ENCODE measurements at places on chromosomes 7 and 10. TPM values are rescaled to one million over a fixed set of nuclear protein-coding genes. Genes with fewer than 3 reads are reported as not detected.

GRCh38 chr10:21495002-21495751, 30.3 kb downstream of the SKIDA1 start:
- H3K36me3 ChIP-seq = no peaks in the 10 kb centered on the region
- peak overlapping the region; percentile 66 for H3K4me3 ChIP-seq
- H3K4me1 ChIP-seq = peaks cover 25% of the 10 kb centered on the region

- H3K27ac ChIP-seq = no peak overlapping the region
- no peak for DNase-seq
- no peaks in the 10 kb centered on the region for H3K27me3 ChIP-seq
Observed at GRCh38 chr10:129881641-129882040, 82.4 kb downstream of the EBF3 start.

The ARMS2 gene
- total RNA-seq = not detected

GRCh38 chr7:80832006-80832405, 86.8 kb downstream of the SEMA3C start:
- H3K27me3 ChIP-seq = no peaks in the 10 kb centered on the region
- peaks cover 12% of the 10 kb centered on the region for H3K4me1 ChIP-seq
- no peaks in the 10 kb centered on the region for H3K36me3 ChIP-seq
- H3K27ac ChIP-seq = no peak overlapping the region
- no peak for DNase-seq

The ARHGAP22 gene
- total RNA-seq = 1.9 TPM

DNA sequence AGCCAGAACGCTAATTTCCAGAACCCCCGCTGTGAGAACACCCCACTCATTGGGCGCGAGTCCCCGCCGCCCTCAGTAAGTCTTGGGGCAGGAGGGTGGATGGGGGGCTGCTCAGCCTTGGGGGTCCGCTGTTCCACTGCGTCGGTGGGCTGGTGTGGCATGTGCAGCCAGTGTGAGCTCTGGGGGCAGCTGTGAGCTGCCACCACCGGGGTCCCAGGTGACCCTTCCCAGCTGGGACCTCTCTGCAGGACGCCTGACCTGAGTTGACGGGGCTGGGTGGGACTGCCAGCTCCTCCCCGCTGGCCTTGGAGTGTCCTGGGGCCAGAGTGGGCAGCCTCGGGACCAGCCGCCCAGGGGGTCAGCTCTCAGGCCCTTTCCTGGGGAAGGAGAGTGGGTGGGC, 27.2 kb downstream of the TTYH3 start:
- H3K4me3 ChIP-seq = no peak overlapping the region
- DNase-seq = no peak
- no peaks in the 10 kb centered on the region for H3K4me1 ChIP-seq
- peaks cover 59% of the 10 kb centered on the region for H3K36me3 ChIP-seq

- no peak overlapping the region for H3K27ac ChIP-seq
- H3K27me3 ChIP-seq = no peaks in the 10 kb centered on the region
- H3K4me1 ChIP-seq = no peaks in the 10 kb centered on the region
- H3K36me3 ChIP-seq = no peaks in the 10 kb centered on the region
- no peak for DNase-seq
- H3K4me3 ChIP-seq = no peak overlapping the region
Observed at GRCh38 chr10:11447586-11447985, 163.9 kb downstream of the USP6NL start.

- no peaks in the 10 kb centered on the region for H3K36me3 ChIP-seq
- no peak overlapping the region for H3K27ac ChIP-seq
- H3K4me3 ChIP-seq = no peak overlapping the region
- peak; percentile 78 for DNase-seq
- H3K4me1 ChIP-seq = no peaks in the 10 kb centered on the region
- no peaks in the 10 kb centered on the region for H3K27me3 ChIP-seq
Observed at GRCh38 chr7:8418629-8419245, 14.7 kb upstream of the NXPH1 start.

DNA sequence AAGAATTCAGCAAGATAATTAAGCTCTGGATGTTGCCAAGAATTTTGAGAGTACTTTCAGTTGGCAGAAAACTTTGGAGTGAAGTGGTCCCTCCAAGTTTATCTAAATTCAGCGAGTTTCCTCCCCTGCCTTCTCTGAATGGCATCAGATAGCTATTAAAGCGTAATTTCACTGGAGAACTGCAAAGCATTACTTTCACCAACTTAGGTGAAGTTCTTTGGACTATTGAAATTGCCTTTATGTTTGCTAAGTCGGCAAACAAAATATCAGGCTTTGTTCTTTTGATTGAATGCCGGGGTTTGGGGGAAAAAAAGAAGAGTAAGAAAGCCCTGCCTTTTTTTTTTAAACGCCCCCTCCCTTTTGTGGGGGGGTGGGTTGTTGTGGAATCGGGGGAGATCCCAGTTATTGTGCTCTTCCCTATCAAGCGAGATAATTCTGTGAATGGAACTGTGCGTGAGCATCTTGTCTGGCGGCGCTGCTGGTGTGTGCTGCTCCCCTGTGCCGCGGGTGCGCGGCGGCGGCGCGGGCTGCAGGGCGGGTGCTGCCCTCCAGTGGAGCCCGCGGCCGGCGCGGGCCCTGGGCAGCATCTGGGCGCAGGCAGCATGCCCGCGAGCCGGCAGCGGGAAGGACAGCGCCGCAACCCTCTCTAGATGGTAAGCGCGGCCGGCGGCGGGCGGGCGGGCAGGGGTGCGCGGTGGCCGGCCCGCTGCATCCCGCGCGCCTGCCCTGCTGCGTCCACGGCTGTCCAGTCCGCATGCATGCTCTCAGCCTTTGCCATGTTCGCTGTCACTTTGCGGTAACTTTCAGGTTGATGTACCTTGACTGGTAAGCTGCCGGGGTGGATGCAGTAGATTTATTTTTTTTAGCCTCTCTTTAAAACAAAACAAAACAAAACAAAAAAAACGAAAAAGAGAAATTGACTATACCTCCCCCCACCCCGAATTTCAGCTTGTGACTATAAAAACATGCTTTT, 176.5 kb downstream of the TCF7L2 start:
- DNase-seq = peak; percentile 71
- no peaks in the 10 kb centered on the region for H3K36me3 ChIP-seq
- H3K4me3 ChIP-seq = peak overlapping the region; percentile 36
- H3K27me3 ChIP-seq = no peaks in the 10 kb centered on the region

- H3K4me3 ChIP-seq = no peak overlapping the region
- H3K27me3 ChIP-seq = no peaks in the 10 kb centered on the region
- H3K4me1 ChIP-seq = no peaks in the 10 kb centered on the region
- DNase-seq = no peak
- H3K27ac ChIP-seq = no peak overlapping the region
- H3K36me3 ChIP-seq = no peaks in the 10 kb centered on the region
Observed at GRCh38 chr10:55410415-55410885, 609.4 kb upstream of the PCDH15 start.

- peaks cover 2% of the 10 kb centered on the region for H3K4me1 ChIP-seq
- no peak for DNase-seq
- H3K27me3 ChIP-seq = no peaks in the 10 kb centered on the region
- no peak overlapping the region for H3K4me3 ChIP-seq
- no peaks in the 10 kb centered on the region for H3K36me3 ChIP-seq
- no peak overlapping the region for H3K27ac ChIP-seq
Observed at GRCh38 chr7:157395206-157395605, 58.4 kb downstream of the DNAJB6 start.

DNA sequence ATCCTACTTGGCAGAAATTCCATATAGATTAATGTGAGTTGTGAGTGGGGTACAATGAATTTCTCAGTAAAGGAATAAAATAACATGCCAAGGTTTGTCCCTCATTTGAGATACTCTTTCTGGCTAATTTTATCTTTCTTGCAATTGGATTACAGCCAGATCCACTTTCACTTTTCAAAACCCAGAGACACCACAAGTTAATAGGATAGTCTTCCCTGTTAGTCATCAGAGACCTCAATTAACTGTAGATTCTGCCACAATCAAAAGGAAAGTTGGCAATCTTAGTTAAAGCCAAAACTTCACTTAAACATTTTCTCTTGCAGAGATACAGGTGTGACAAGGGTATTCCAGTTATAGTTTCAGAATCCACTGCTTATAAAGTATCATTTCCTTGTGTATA, 91.4 kb upstream of the PHYHIPL start:
- H3K27me3 ChIP-seq = no peaks in the 10 kb centered on the region
- DNase-seq = no peak
- no peaks in the 10 kb centered on the region for H3K4me1 ChIP-seq

GRCh38 chr7:120079704-120080103, 193.3 kb upstream of the KCND2 start:
- H3K4me3 ChIP-seq = no peak overlapping the region
- no peaks in the 10 kb centered on the region for H3K27me3 ChIP-seq
- no peak for DNase-seq
- no peaks in the 10 kb centered on the region for H3K36me3 ChIP-seq
- no peak overlapping the region for H3K27ac ChIP-seq
- H3K4me1 ChIP-seq = no peaks in the 10 kb centered on the region

DNA sequence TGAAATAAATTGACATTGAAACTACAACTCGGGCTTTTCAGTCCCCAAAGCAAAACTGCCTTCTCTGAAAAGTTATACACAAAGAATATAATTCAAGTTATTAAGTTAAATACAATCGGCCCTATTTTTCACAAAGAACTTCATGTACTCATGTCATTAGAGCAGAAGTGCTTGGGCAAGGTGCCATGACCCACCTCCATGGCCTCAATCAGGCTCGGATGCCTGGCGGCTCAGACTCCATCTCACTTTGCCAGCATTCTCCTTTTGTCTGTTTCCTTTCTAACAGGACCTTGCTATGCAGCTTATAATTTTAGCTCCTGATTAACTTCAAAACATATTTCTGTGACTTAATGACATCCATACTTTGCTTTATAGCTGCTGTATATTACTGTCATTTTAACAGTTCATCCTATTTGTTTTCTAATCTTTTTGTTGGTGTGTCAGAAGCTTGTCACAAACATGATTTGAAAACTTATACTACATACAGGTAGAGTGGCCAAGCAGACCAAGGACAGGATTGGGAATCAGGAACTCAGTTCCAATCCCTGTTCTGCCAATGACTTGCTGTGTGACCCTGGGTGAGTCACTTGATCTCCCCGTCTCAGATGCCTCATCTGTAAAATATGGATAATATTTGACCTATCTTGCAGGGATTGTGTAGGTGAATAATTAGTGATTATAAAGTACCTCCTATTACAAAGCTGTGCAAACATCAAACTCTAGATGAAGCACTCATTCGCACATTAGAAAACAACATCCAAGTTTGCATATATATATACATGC, 60.8 kb upstream of the ITGA8 start:
- H3K4me3 ChIP-seq = no peak overlapping the region
- H3K27ac ChIP-seq = no peak overlapping the region
- no peaks in the 10 kb centered on the region for H3K4me1 ChIP-seq
- no peak for DNase-seq
- no peaks in the 10 kb centered on the region for H3K27me3 ChIP-seq
- H3K36me3 ChIP-seq = peaks cover 47% of the 10 kb centered on the region

- H3K36me3 ChIP-seq = no peaks in the 10 kb centered on the region
- no peaks in the 10 kb centered on the region for H3K4me1 ChIP-seq
- no peak overlapping the region for H3K4me3 ChIP-seq
- DNase-seq = no peak
- H3K27ac ChIP-seq = no peak overlapping the region
Observed at GRCh38 chr7:83366629-83367028, 203.9 kb upstream of the PCLO start.

DNA sequence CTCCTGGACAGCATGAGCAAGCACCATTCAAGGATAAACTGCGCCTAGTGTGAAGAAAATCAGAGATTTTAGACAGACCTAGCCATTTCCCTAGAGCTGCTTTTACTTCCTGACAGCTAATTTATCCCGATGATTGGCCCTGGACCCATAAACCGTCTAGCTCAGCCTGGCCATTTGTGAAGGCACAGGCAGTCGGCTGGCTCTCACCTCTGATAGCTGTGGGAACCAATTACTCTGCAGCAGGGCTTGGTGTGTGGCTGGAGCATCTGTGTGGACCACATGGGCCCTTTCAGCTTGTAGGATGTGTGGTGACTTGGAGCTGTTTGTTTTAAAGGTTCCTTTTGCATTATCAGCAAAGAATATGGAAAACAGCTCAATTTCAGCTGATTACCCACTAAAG, 111.1 kb upstream of the NPY start:
- H3K27me3 ChIP-seq = no peaks in the 10 kb centered on the region
- no peak overlapping the region for H3K27ac ChIP-seq
- no peak overlapping the region for H3K4me3 ChIP-seq
- H3K4me1 ChIP-seq = no peaks in the 10 kb centered on the region

DNA sequence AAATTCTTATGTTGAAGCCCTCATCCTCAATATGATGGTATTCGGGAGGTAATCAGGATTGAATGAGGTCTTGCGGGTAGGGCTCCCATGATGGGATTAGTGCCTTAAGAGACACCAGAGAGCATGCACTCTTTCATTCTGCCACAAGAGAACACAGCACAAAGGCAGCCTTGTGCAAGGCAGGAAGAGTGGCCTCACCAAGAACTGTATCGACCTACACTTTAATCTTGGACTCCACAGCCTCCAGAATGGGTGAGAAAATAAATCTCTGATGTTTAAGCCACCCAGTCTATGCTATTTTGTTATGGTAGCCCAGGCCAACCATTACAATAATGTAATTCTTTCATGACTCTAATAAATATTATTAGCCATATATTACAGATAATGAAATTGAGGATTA, 8.4 kb downstream of the SEM1 start:
- H3K27me3 ChIP-seq = no peaks in the 10 kb centered on the region
- no peak for DNase-seq
- H3K36me3 ChIP-seq = no peaks in the 10 kb centered on the region
- no peaks in the 10 kb centered on the region for H3K4me1 ChIP-seq
- H3K27ac ChIP-seq = no peak overlapping the region

The APBB1IP gene
- total RNA-seq = 32.2 TPM

The PTPRN2 gene
- total RNA-seq = 21.2 TPM

- H3K4me1 ChIP-seq = no peaks in the 10 kb centered on the region
- H3K27me3 ChIP-seq = no peaks in the 10 kb centered on the region
- no peaks in the 10 kb centered on the region for H3K36me3 ChIP-seq
- DNase-seq = no peak
- H3K27ac ChIP-seq = no peak overlapping the region
Observed at GRCh38 chr7:37713613-37714012, 30.0 kb downstream of the GPR141 start.

Measured in Peyer's patch (tissue), 4 donors.